ENCODE measurements at places on chromosomes 2 and 18.
A peak's percentile ranks its signal among the peaks of the same experiment; 100 is the strongest.

GRCh38 chr2:201972621-201973255, 60.9 kb upstream of the FZD7 start:
- no peak for DNase-seq

- no peak for DNase-seq
Observed at GRCh38 chr2:224689539-224689938, 26.6 kb downstream of the CCDC195 start.

- DNase-seq = no peak
Observed at GRCh38 chr18:41814651-41815050, 140.4 kb upstream of the PIK3C3 start.

DNA sequence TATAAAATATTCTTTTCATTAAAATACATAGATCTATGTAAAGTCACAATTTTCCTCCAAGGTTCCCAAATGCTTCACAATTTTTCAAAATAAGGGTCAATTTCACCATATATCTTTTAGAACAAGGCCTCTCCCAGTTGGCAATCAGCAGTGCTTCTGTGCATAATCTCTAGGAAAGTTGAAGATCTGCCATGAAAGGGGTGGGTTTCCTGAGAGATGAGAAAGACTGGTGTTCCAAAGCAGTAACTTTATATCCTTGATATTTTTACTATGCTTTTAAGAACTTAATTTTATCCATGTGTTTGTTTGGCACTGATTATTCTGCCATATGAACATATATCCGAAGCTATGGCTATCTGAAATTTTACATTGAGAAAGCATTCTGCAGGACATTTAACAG, 199.4 kb upstream of the CYP26B1 start:
- no peak for DNase-seq

DNA sequence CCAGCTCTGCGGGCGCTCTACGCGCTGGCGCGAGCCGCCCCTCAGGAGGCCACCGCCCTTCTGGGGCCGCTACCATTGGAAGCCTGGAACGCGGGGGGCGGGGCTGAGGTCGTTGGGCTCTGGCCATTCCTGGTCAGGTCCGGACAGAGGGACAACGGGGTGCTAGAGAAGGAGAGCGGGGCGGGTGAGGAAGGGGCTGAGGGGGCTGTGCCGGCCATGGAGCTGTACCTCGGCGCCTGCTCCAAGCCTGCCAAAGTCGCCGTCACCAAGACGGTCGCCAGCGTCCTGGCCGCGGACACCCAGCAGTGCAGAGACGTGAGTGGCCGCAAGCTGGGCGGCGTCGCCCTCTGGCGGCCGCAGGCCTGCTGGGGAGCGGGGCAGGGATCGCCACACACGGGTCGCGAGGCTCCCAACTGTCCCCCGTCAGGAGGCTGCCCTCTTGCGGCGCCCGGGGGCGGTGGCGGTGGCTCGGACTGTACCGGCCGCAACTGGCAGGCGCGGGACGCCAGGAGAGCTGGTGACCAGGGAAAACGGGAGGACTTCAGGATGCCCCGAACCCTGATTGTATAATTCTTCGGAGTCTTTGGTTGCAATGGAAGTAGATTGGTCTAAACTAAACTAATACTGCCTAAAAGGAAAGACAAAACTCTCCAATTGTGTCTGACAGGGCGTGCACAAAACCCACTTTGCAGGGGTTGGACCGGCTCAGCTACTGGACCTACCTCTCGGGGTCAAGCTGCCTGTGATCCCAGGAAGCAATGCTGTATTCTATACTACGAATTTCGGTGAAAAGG, at the start of gene FSIP2:
TSS of gene FSIP2 (plus strand) at position 126 of the 794 bp plus-strand sequence. CDS start at position 217, 91 bp downstream.
- DNase-seq = peak; percentile 95

GRCh38 chr2:65343386-65343785, 89.0 kb downstream of the SPRED2 start:
- no peak for DNase-seq

DNA sequence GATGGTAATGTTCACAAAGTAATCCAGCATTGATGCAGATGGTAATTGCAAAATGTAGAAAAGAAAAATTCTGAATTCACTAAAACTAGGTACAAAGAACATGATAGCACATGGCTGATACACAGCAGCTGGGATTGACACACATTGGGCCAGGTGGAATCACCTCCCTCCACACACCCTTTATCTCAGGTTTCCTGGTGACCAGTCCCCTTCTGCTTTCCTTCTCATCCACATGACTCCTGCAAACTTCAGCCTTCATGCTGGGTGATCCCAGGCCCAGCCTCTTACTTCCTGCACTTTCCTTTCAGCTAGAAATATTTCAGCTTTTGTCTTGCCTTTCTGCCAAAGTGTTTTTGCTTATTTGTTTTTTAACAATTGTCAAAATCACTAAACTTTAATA, 246.9 kb downstream of the LNPK start:
- DNase-seq = no peak

GRCh38 chr2:231615058-231615671, 22.5 kb downstream of the TEX44 start:
- DNase-seq = peak; percentile 17

DNA sequence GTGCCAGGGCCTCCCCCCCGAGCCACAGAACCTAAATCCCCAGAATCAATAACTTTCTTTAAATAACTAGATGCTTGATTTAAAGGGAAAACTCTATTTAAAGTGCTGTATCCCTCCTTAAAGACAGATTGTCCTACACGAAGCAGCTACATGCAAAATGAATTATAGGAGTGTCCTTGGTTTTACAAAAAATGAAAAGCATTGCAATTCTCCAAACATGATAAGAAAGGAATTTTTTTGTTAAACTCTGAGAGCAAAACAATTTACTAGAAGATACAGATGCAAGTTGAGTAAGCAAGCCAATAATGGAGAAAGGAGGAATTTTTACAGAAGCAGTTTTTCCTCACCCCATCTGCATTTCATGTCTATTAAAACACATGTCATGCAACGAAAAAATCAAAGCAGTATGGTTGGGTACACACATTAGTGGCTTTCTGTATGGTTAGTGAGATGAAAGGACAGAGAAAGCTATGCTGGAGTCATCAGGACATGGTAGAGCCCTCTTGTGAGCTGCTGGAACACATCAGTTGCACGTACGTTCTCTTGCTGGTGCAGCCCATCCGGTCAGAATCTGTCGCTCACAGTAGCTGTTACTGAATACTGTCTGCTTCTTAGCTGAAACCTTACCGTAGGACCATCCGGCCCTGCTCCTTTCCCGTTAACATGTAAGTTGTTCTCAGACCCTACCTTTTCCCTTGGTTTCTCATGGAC, 25.9 kb upstream of the STEAP3 start:
- DNase-seq = no peak
